ENCODE measurements at places on chromosomes 2 and 18.

DNA sequence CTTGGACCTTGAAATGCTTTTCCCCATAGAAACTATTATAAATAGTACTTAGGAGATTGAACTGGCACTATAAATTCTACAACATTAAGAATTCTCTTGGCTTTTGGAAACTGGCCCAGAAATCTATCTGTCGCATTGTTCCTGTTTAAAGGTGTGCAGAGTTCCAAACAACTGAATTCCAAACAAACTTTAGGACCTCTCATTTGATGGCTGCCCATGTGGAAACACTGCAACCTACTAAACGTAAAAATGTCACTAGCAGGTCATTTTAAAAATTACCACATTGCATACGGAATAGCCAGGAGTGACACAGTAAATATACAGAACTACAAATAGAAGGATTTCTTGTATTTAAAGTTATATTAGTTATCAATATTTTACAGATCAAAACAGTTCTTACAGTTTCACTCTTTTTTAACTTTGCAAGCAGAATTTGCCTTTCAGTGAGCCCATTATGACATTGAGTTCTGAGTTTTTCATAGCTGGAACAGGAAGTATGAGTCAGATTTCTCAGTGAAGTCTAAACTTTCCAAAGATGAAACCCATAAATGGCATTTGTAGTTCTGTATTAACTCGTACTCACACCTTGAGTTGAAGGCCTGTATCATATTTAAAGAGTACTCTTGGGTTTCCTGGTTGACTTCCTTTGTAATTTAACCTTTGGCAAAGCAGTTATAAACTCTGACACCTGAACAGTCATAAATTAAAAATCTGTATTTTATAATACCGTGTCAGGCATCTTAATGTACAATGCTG lies 142.3 kb upstream of the BOD1L2 start:
- no peak for DNase-seq

DNA sequence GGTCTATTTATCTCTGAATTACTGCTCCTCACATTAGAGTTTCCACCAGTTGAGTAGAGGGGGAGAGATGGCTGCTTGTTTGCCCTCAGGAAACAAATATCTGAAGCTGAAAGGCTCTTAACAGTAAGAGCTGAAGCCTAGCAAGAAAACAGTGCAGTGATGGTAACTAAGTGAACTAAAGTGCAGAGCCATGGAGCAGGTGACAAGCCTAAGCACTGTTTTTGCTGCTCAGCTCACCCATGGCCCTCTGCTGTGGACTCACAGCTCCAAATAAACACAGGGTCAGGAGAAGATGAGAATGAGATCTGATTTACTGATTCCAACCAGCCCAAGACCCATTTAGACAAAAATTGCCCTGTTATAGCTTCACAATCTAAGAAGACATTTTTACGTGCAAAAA lies 118.4 kb downstream of the ETAA1 start:
- no peak for DNase-seq

DNA sequence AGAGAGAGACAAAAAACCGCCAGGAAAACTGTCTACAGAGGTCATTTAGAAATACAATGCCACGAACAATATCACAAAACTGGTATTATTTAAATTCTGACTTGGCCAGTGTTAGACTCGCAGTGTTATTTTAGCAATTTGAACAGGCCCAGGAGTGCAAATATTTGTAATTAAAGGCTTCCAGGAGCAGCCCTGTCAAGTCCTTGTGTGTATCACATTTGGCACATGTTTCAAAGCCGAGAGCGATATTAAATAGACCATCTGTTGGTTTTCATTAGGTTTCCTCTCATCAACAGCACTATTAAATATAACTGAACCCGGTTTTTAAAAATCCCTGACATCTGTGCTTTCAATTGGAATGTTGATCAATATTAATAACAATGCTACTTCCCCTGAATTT lies 656.9 kb downstream of the TSN start:
- DNase-seq: peak; percentile 25

DNA sequence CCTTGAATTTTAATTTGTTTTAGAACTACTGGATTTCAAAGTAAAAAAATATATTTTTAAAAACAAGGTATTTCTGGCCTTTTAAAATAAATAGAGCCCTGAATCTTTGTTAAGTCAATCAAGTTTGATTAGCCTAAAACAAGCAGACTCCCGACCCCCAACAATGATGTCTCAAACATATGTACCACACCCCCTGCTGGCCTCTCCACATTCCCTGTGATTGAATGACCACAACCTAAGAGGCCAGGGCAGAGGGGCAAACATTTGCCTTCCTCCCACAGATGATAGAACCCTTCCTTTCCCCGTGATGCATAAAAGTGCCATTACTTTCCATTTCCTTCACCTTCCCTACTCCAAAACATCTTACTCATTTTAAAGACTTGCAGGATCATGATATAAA lies 130.9 kb downstream of the STK39 start:
- DNase-seq: peak; percentile 33

- DNase-seq: no peak
Measured at GRCh38 chr18:49609256-49610021, 47.6 kb downstream of the LIPG start.

DNA sequence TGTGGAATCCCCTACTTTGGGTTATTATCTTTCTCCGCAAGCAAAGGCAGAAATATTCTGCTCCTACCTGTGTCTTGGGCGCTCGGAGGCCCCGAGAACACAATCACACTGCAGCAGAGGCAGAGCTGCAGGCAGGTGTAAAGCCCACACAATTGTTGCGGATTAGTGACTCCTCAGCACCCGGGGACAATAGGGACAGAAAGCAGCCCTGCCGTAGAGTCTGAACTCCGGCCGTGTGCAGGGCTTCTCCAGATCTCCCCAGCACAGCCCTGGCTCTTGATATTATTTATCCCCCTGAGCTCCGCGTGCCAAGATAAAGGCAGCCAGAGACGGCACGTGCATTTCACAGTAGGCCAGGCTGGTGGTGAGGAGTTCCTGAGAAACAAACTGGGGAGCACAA lies 229.2 kb downstream of the EN1 start:
- peak; percentile 42 for DNase-seq

DNA sequence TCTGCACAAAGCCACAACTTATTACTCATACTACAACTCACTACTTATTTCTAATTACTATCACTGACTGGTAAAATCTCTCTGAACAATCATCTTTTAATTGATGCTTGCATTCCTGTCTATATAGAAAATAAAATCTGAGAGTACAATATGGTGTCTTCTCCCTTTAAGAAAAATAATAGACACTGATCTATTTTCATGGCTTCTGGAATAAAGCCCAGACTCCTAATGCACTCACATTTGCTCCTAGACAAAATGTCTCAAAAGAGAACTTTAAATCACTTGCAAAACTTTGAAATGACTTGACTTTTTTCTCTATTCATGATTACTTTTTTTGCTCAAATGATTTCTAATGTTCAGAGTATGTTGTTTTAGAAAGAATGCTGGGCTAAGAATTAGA lies 28.7 kb downstream of the ESCO1 start:
- no peak for DNase-seq

- DNase-seq: peak; percentile 19
Measured at GRCh38 chr2:67321588-67321903, 75.6 kb upstream of the ETAA1 start.

GRCh38 chr2:151947813-151948165 lies 119.6 kb upstream of the ARL5A start:
- no peak for DNase-seq

- DNase-seq: no peak
Measured at GRCh38 chr2:161681046-161681445, 56.8 kb downstream of the SLC4A10 start.

DNA sequence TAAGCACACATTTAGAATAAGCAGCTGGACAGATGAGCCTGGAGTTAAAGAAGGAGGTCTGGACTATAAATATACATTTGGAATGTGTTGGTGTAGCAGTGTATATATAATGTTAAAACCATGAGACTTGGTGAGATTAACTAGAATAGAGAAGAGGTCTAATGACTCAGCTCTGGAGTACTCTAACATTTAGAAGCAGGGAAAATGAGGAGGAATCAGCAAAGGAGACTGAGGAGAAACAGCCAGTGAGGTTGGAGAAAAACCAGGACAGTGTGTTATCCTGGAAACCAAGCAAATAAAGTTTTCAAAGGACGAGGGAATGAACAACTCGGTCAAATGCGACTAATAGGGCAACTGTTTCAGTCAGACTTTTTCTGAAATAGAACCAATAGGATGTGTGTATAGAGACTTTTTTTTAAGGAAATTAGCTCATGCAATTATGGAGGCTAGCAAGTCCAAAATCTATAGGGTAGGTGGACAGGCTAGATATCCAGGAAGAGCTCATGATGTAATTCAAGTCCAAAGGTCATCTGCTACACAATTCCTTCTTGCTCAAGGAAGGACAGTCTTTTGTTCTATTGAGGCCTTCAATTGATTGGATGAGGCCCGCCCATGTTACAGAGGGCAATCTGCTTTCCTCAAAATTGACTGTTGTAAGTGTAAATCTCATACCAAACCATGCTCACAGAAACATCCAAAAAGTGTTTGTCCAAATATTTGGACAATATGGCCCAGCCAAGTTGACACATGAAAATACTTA lies 10.8 kb upstream of the SESTD1 start:
- no peak for DNase-seq

DNA sequence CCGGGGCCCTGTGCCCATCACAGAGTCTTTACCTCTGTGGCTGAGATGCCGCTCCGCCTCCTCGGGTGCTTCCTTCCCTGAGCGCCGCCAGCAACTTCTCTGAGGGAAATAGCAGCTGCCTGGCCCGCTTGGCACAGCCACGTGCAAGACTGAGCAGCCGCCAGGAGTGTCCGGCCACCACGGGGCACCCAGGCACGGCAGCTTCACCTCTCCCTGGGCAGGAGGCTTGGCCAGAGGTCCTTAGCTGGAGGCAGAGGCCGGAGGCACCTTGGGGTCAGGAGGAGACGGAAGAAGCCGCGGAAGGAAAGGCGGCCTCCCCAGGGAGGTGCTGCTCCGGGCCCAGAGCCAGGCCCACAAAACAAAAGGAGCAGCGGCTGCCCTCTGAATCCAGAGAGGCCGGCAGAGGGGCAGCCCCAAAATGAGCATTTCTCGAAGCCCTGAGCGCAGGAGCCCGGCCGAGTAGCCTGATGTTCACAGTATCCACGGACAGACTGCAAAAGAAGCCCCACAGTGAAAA lies 6.0 kb upstream of the LIMS2 start:
- peak; percentile 44 for DNase-seq

GRCh38 chr2:120520929-120521912 lies 175.3 kb downstream of the INHBB start:
- peak; percentile 64 for DNase-seq

DNA sequence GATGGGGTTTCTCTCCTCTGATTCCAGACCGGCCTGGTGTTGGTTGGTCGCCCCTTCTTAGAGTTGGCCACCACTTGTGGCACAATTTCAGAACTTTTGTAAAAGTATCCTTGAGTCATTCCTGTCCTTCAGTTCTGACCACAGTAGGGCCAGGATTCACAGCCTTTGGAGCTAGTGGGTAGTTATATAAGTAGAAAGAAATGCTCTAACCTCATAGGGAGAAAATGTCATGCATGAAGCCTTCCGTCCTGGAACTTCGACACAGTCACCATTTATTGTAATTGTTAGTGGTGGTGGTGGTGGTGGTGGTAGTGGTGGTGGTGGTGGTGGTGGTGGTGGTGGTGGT lies 65.4 kb downstream of the EPAS1 start:
- no peak for DNase-seq

GRCh38 chr2:96931966-96932365 lies 54.4 kb downstream of the FAM178B start:
- DNase-seq: no peak

DNA sequence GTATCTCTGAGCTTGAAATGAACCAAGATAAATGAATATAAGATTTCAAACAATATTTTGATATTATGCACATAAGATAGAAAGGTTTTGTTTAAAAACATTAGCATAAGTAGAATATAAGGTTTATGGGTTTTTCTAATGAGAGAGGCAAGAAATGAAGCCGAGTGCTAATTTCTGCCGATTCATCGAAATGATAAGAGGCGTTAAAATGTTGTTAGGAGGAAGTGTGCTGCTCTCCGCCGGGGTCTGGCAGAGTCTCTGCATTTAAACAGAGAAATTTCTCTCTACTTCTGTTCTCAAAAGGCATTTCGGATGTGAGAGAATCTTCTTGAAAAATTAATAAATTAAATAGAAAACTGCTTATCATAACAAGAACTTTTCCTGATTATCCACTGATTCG lies 83.6 kb downstream of the MRPS9 start:
- no peak for DNase-seq

DNA sequence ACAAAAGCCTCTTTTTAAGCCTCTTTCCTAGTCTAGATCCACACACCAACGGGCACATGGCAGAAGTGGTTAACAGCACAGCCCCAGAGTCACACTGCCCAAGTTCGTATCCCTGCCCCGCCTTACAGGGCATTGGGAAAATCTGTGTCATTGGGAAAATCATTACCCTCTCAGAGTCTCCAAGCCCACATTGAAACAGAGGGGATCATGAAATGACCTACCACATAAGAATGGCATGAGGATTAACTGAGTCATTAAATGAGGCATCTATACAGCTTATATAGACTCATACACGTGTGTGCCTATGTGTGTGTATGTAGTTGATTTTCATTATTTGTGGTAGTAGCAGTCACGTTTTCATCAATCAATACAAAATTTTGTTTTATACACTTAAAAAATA lies 469.0 kb upstream of the POU3F3 start:
- DNase-seq: no peak
